Nephron progenitor cell (in vitro differentiated cells): ENCODE measurements at places on chromosomes 5 and 9.
A peak's percentile ranks its signal among the peaks of the same experiment; 100 is the strongest.

GRCh38 chr5:82597437-82597836, 319.3 kb upstream of the RPS23 start:
- DNase-seq: no peak

- DNase-seq: no peak
These were observed 57.5 kb downstream of the VAV2 start for GRCh38 chr9:133934482-133935232.

DNA sequence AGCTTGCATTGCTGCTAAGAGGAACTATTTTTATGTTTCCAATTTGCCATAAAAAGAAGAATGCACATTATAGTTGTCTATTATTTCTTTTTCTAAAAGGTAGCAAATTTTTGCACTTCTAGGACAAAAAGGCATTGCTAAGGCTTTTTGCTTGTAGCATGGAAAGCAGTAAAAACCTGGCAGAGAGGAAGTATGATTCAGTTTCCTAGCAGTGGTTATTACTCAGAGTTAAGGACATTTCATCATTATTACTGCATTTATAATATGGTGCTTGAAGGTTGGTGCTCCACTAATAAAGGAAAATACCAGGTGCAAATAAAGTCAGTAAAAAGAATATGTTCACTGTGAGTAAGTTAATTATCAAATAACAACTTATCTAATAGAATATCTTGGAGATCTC, 179.8 kb upstream of the PLPPR1 start:
- DNase-seq: no peak

- DNase-seq: no peak
These were observed 239.9 kb downstream of the AGTPBP1 start for GRCh38 chr9:85501882-85502281.

- DNase-seq: no peak
These were observed 53.1 kb upstream of the TYRP1 start for GRCh38 chr9:12640016-12640587.

GRCh38 chr9:116154334-116154975, 864 bp downstream of the PAPPA start:
- peak; percentile 68 for DNase-seq

- DNase-seq: no peak
These were observed 15.5 kb upstream of the PAIP1 start for GRCh38 chr5:43572357-43572756.

DNA sequence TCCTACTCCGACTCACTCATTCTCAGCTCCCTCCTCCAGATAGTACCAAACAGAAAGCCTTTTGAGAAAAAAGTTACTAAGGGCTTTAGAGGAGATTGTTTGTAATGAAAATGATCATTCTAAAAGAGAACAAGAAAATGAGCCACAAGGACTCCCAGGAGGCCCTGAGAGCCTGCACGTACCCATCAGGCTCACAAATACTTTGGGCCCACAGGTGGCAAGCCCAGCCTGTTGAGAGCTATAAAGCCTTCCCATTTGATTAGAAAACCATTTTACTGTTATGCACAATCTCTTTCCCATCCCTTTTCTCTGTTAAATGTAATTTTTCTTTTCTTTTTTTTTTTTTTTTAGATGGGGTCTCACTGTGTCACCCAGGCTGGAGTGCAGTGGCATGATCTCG, 136.1 kb downstream of the LHFPL2 start:
- DNase-seq: no peak

GRCh38 chr9:107963246-107963645, 473.7 kb upstream of the KLF4 start:
- no peak for DNase-seq

DNA sequence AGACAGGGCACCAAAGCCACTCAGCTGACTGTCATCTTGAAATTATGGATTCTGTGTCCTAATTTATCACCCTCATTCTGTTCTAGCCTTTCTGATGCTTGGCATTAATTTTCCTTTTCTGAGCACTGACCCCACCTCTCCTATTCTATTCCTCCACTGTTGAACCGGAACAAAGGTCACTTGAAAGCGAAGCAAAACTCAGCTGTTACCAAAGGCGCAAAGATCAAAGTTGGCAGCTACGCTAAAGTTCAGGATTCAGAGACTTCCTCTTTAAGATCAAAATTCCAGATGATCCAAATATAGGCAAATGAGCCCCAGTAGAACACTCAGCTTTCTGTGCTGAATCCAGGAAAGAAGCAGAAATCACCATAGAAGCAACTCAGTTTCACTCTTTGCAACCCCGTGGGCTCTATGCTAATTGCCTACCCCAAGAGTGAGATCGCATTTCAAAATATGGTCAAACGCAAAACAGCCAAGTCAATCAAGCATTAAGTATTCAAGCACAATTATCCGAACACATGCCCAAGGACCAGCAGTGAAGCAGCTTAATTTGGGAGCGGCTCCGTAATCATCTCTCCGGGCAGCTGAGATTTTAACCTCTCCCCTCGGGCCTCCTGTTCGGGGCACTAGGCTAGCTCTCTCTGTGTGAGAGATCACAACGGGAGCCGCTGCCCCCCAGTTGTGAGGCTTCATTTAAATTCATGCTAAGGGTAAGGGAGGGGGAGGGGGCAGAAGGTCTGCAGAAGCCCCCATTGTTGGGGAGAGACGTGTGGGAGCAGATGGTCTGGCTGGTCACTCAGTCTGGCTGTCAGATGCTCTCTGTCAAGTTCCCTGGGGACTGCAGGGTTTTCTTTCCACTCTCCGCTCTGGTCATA, 288.6 kb downstream of the ELAVL2 start:
- peak; percentile 27 for DNase-seq

- no peak for DNase-seq
These were observed 377.6 kb downstream of the DNAH5 start for GRCh38 chr5:13566871-13567339.

DNA sequence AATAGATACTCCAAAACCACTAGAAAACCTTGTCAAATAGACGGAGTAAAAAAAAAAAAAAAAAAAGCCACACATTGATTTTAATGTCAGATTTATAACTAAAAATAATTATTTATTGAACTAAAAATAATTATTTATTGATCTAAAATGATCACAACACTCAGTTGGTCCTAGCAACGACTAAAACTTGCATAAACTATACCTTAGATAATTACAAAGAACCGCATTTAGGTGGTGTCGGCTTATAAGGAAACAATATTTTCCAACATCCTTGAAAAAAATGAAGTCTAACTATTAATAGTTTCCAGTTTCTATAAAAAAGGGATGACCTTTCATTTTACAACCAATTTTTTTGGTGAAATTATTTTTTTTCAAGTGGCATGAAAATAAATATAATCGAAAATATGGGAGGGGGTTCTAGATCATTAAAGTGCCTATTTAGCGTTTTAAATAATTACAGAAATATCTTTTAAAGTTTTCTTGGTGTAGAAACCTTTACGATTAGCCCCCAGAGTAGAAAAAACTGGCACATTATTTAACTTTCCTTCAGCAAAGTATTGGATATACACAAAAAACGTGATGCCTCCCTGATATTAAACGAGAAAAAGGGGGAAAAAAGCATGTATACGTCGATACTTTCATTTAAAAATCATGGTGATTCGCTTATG, 3.7 kb downstream of the ARRDC3 start:
- DNase-seq: no peak

GRCh38 chr5:35884191-35884769, 27.6 kb downstream of the IL7R start:
- no peak for DNase-seq

GRCh38 chr5:79456400-79456799, 57.5 kb downstream of the HOMER1 start:
- no peak for DNase-seq
